Renal cortex interstitium (tissue), 15 donors: ENCODE measurements at places on chromosomes 1 and 21.

DNA sequence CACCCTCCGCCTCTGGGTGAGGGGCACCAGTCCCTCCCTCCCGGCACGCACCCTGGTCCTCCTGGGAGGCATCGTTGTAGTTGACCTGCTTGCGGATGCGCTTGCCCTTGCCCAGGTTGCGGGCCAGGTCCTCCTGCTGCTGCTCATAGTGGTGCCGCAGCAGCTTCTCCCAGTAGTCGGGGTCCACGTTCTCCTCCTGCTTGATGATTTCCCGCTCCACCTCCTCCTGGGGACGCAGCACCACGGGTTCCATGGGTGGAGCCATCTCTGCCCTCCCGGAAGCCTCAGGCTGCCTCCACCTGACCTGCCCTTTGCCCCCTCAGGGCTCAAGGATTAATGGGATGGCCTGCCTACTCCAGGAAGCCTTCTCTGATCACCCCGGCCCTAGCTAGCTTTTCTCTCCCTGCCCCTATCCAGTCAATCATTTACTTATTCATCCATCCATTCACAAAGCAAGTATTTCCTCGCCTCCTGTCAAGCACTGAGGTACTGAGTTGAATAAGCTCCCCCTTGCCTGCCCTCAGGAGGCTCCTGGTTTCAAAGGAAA is 53.5 kb downstream of the CHD5 start:
- no peak for DNase-seq

- no peak for DNase-seq
Observed at GRCh38 chr1:156751451-156751756, at the start of gene HDGF. Gene HDGF, minus strand, starts transcription at chr1:156751675. Its CDS starts 246 bp downstream, at chr1:156751429.

DNA sequence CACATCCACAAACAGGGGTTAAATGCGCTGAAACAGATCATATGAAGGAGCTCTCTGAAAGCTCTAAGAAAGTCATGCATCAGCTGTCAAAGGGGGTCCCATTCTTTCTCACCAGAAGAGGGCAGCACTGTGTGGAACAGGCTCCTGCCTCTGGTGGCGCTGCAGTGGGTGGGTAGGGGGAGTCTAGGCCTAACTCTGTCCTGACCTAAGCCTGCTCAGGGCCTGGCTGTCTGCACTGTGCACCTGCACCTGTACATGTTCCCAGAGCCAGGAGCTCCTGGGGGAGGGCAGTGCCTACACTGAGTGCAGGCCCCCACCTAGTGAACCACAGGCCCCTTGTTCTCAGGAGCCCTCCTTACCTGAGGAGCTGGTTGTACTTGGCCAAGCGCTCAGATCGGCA is 16.0 kb downstream of the ENO1 start:
- DNase-seq = no peak

DNA sequence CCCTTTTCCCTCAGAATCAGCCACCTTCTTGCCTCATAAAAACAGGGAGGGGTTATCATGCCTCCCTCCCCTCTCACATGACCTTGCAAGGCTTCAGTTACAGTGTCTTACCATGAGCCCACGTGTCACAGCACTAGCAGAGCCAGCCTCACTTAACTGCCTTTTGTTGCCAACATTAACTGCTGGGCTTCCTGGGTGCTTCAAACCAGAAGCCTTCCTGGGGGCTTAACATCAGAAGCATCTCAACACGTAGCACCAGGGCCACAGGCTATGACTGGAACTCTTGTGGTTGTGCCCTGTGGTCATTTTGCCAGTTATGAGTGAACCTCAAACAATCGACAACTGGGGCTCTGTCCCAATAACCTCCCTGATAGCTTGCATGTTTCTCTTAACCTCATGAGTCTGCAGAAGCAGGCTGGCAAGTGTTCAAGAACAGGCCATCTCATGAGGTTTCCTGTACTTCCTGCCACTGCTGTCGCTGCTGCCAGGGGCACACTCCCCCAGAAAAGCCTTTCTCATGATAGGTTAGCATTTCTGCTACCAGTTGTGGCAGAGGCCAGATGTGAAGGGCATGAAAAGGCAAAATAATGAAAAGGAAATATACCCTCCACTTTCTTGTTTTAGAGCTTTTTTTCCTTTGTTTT is 132.2 kb downstream of the GLUL start:
- DNase-seq = no peak

GRCh38 chr1:226551299-226551698 is 2.7 kb downstream of the STUM start:
- DNase-seq = no peak

DNA sequence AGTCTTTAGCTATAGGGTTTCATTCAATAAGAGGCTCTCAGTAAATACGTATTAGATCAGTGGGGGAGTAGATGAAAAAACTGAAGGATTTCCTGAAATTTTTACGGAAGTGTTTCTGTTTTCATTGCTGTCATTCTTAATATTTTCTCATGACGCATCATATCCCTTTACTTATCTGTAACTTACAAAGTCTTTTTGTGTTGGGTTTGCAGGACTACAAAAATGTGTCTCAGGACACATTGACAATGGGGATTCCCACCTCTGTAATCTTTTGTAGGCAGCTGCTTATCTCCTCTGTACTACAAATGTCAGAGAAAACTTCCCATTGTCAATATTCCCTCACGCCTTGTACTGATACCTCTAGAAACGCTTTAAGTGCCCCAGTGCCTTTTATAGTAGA is 35.5 kb downstream of the CRP start:
- DNase-seq = no peak

DNA sequence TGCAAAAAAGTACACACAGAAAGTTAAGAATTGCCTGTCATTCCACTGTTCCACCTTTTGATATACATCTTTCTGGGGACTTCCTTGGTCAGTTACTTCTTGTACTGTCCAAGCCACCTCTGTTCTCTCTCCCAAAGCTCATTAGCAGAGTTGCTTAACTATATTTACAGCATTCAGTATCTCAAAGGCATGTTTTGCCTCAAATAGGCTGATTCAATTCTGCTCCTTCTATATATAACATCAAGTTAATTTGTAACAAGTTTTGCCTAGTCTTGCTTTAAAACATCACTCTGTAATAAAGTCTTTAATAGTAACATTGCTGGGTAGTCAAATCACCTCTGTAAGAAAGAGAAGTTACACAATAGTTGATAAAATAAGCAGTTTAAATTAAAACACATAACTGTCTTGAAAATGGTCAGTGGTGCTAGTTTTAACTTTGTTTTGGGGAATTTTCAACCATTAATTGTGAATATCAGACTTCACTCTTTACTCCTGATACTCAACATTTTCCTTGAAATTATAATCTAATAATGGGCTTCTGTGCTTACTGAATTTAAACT is 35.7 kb downstream of the EDARADD start:
- no peak for DNase-seq

DNA sequence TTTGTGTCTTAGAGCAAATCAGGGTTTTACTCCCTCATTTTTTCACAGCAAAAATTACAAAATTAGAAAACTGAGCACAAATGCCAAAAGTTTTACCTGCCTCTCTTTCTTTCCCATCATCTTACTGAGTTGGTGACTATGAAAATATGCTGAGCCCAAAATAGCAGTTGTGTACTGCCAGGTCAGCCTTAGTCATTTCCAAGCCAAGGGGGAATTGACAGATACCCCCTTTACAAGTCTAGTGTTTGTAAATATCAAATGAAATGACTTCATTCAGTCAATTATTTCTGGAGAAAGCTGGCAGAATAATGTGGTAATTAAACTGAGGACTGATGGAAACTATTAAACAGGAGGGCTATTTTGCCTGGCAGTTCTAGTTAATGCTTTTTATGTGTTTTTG is 11.4 kb upstream of the GORAB start:
- DNase-seq = no peak

DNA sequence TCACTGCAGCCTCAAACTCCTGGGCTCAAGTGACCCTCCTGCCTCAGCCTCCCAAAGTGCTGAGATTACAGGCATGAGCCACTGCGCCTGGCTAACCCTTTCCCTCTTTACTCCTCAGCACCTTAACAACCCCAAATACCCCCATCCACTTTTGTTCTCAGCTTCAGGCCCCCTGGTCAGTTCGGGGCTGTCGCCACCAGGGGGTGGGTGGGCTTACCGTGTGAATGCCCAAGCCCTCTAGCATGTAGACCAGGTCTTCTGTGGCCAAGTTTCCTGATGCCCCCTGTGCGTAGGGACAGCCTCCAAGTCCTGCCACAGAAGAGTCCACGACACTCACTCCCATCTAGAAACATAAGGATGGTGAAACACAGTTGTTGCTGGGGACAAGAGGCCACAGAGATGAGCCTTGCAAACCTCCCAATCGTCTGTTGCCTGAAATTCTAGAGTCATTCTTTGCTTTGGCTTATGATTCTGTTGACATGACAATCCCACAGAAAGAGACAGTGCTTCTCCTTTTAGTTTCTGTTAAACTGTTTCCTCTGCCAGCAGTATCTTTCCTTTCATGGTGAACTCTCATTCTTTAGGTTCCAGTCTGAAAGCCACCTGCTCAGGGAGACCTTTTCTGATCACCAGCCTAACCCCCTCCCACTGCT is 3.8 kb upstream of the GALE start:
- no peak for DNase-seq

DNA sequence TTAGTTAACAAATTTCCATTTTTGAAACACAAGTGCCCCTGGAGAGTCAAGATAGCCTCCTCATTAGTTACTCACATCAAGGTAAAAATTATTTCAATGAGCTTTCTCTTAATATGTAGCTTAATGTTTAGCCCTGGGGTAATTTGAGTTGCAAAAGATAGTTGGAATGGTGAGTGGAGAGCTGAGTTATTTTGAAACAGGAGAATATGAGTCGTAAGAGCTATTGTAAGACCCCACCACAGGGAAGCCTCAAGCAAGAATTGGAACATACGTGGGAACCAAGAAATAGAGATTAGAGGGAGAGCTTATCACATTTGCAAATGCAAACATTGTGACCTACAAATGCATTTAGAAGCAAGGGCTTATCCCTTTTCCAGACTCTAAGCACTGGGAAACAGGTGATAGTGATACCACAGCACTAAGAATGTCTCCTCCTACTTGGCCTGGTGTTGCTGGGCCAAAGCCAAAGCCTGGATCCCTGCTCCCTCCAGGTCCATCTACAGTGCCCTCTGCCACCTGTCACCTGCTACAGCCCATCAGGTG is 635.1 kb downstream of the PTPRC start:
- no peak for DNase-seq

- no peak for DNase-seq
Observed at GRCh38 chr1:203025686-203026030, 633 bp upstream of the PPFIA4 start.

- DNase-seq = no peak
Observed at GRCh38 chr1:59020151-59020997, 236.5 kb upstream of the JUN start.

DNA sequence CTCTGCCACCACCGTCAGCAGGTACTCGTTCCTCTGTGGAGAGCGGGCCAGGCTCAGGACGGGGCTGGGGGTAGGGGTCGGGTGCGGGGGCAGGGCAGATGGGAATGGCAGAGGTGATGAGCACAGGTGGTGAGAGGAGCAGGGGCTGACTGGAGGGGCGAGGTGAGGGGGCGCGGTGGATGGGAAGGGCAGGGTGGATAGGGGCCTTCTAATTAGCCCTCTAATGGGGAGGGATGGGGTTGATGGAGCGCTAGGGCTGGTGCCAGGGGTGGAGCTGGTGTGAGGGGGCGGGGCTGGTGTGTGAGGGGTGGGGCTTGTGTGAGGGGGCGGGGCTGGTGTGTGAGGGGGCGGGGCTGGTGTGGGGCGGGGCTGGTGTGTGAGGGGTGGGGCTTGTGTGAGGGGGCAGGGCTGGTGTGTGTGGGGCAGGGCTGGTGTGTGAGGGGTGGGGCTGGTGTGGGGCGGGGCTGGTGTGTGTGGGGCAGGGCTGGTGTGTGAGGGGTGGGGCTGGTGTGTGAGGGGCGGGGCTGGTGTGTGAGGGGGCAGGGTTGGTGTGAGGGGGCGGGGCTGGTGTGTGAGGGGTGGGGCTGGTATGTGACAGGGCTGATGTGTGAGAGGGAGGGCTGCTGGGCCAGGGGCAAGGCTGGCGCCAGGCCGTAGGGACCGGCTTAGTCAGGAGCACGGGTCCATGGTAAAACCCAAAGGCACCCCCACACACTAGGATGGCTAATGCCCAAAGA is 5.9 kb downstream of the KRTAP10-1 start:
- no peak for DNase-seq

GRCh38 chr1:24749252-24749651 is 4.0 kb downstream of the CLIC4 start:
- no peak for DNase-seq

GRCh38 chr1:9204156-9204720 is 30.3 kb upstream of the H6PD start:
- no peak for DNase-seq

DNA sequence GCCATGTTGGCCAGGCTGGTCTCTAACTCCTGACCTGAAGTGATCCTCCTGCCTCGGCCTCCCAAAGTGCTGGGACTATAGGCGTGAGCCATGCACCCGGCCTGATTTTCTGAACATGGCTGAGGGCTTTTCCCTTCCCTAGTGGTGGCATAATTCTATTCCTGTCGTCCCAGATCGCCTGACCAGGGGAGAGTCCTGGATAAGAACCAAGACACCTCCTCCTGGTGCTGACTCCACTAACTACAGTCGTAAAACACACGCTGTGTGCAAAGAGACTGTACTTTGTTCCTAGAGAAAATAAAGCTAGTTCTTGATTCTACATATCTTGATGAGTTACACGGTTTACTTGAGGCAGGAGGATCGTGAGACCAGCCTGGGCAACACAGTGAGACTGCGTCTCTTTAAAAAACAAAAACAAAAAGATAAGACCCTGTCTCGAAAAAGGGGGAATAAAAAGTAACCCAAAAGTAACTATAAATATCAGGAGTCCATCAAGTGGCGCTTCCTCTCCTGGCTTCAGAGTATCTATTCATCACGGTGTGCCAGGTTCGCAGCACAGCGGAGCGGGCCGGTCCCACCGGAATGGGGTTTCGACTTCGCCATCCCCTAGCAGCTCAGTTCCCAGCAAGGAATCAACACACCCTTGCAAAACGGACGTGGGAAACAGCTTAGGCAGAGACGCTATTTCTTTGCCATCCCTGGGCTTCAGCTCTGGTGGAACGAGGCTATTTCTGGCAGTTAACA is 973 bp downstream of the SDF4 start:
- DNase-seq = no peak

DNA sequence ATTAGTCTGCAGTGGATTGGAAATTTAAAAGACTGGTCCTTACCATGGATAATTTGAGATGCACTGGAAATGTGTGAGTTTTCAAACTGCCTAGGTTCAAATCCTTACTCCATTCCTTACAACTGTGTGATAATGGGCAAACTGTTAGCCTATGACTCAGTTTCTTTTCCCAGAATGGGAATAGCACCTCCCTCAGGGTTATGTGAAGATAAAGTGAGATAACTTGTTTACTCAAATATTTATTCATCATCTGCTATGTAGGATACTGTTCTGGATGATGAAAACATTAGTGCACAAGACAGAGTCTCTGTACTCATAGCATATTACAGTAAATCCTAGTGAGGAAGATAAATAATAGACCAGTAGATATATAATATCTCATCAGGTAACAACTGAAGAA is 28.6 kb downstream of the LRIG2 start:
- DNase-seq = no peak

DNA sequence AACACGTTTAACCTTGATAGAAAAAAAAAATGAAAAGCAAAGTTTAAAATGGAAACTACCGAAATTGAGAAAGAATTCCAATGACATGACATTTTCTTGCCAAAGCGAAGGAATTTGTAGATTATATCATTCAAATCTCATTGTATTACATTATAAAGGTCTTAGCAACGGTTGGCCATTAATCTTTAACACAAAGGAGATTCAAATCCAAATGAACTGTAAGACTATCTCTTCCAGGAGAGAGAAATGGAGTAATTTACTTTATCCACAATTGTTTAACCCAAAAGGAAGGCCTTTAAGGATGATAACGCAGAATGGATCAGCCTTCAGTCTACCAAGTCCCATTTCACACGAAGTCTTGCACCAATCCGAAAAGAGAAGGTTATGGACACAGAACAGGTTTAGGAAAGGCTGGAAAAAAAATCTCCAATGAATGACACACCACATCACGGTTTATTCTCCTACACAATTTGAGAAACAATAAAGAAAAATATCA is 1.5 kb downstream of the ENAH start:
- no peak for DNase-seq
